ENCODE measurements at places on chromosomes 16 and 17. TPM values are rescaled to one million over a fixed set of nuclear protein-coding genes. Genes with fewer than 3 reads are reported as not detected.

GRCh38 chr17:12721581-12721980, 55.9 kb downstream of the MYOCD start:
- ATAC-seq, result no peak

The JPH3 gene
- total RNA-seq, result 0.16 TPM

The KRT9 gene
- 0.16 TPM for total RNA-seq

The ABCC12 gene
- not detected for total RNA-seq

The NPIPA2 gene
- total RNA-seq, result 0.48 TPM

Data from esophagus mucosa (tissue), 1 donor.